NCI-H187 treated with DMSO at 0.1 percent for 48 hours (cell line): ENCODE measurements at places on chromosomes 5 and 9.

- DNase-seq = no peak
These were observed 29.6 kb upstream of the SLC9A3 start for GRCh38 chr5:553874-554273.

GRCh38 chr5:88819301-88819999 is 63.5 kb downstream of the MEF2C start:
- no peak for DNase-seq

DNA sequence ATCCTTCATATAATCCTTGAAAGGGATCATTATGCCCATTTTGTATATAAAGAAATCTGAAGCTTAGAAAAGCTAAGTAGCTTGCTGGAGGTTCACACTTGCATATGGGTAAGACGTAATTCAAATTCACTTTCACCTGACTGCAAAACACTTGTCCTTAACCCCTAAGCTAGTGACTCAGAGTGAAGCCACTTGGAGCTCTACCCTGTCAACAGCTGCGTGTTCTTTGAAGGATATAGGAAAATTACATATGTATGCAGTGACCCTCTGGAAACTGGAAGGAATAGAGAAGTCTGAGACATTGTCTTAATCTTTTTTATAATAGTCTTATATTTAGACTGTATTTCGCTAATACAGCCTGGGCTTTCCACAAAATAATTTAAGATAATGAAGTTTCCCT is 80.0 kb upstream of the STK32A start:
- no peak for DNase-seq

DNA sequence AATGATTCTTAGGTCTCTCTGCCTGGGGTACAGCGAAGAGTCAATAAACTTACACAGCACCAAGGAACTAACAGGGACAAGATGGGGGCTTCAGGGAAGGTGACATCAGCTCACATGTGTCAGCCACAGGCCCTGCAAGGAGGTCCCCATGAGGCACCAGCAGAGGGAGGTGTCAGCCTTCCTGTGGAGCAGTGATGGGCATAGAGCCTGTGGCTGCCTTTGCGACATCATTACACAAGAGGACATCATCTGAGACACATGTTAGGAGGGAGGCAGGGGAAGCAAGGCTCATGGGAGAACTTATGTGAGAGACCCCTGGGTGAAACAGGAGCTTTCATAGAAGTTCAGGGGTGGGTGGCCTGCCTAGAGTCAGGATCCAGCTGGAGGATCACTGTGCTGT is 389.6 kb downstream of the SEMA5A start:
- no peak for DNase-seq

DNA sequence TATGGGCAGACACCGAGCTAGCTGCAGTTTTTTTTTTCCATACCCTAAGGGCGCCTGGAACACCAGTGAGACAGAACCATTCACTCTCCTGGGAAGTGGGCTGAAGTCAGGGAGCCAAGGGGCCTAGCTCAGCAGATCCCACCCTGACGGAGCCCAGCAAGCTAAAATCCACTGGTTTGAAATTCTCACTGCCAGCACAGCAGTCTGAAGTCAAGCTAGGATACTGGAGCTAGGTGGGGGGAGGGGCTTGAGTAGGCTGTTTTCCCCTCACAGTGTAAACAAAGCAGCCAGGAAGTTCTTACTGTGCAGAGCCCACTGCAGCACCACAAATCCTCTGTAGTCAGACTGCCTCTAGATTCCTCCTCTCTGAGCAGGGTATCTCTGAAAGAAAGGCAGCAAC is 151.7 kb upstream of the HCN1 start:
- no peak for DNase-seq

DNA sequence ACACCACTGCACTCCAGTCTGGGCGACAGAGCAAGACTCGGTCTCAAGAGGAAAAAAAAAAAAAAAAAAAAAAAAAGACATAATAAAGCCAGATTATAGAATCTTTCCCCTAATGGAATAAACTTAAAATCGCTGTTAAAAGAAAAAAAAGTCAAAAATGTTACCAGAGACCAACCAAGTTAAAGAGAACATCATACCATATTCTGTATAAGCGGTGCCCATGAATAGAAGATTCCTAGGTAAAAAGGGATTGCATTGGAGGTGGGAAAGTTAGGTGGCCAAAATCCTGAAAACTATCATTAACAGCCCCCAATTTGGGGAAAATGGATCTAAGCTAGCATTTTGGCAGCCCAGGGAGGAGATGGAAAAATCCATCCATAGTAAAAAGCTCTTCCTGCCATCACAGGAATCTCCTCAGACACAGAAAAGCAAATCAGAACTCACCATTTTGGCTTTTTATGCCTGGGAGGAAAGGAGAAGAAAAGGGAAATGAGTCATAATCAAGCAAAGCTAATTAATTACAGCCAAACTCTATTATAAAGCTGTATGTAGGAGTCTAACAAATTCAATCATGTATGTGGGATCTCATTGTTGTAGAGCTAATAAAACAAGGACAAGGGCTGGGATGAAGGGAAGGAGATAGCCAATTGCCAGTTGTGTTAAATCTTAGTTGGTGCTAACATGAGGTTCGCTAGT is 363.8 kb downstream of the ARL15 start:
- DNase-seq = no peak
